ENCODE measurements at places on chromosomes 5 and 9. TPM values are rescaled to one million over a fixed set of nuclear protein-coding genes. Genes with fewer than 3 reads are reported as not detected.

DNA sequence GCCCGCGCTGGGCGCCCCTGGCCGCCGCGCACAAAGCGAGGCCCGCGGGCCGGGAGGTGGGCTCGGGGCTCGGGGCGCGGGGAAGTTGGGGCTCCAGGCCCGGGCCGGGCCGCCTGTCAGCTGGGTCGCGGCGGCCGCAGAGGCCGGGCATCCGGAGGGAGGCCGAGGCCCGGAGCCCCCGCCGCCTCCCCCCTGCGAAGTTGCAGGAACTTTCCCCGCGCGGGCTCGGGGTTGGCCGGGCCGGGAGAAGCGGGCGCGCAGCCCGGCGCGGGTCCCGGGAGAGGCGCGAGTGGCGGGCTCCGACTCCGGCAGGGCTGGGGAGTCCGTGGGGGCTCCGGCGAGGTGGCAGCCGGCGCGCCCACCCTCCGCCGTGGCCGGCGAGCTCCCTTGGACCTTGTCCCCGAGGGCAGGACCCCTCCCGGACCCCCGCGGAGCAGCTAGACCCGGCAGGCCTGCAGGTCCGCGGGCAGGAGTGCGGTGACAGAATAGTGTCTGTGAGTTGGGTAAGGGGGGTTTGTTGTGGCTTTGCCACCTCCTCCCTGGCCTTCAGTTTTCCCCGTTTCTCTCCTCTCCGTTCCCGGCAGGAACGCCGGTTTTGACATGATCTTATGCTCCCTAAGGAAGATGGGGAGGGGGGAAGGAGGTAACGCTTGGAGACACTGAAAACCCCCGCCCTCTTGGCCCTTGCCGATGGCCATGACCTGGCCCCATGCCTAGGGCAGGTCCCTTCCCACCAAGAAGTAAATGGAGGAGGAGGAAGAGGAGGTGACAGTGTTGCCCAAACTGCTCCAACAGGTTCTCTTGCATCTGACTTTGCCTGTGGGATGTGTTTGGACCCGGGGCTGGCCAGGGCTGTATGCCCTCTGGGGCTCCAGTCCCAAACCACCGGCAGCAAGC is 942 bp downstream of the PHF2 start:
- peak; percentile 31 for DNase-seq

DNA sequence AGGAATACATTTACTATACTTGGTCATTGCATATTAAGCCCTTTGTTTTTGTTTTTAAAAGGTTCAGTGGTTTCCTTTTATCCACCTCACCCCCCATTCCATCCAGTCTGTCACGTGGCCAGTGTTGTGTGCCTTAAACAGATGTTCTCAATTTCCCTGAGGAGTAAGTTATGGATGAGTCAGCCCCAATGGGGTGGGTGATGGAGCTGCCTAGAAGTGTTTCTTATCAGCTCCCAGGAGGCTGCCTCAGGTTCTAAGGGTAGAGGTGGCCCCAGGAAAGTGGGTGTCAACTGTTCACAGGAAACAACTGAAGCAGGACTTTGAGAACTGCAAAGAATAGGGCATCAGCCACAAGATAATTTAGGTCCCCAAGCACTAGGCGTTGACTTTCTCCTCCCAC is 41.1 kb downstream of the ACTBL2 start:
- DNase-seq: peak; percentile 97

- DNase-seq: no peak
These were observed 410.9 kb downstream of the BNC2 start for GRCh38 chr9:16459421-16460148.

GRCh38 chr9:129746092-129746777 is 6.6 kb downstream of the PTGES start:
- DNase-seq: no peak

DNA sequence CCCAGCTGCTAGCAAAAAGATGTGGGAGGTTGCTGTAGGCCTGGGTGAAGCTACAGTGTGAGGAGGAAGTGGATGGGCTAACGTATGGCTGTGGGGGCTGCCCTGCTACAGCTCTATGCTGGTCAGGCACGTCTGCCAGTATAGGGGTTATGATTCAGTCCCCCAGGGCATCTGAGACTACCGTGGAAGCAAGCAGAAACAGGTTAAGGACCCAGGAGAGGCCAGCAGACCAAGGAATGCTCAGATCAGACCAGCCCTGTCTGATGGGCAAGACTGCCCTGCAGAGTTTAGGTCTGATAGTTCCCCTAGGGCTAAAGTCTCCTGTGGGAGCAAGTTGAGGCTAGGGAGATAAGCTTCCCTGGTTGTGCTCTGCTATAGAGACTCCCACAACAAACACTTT is 416.1 kb upstream of the CTNND2 start:
- DNase-seq: no peak

GRCh38 chr9:137820161-137820855 is 57.3 kb upstream of the CACNA1B start:
- no peak for DNase-seq

DNA sequence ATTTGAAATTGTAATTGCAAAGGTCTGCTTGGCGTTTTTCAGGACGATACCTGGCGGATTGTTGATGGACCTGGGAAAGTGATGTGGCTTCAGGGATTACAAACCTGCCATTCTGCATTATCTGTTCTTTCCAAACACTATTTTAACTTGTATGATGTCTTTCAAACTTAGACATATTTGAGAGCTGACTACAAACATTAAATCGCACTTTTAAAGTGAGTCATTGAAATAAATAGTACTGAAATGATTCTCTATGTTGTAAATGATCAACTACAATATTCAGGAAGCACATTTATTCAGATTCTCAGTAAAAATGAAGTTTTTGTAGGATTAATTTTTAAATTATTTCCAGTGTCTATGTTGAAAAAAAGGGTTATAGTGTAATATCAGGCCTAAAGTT is 32.3 kb upstream of the TMEM171 start:
- DNase-seq: no peak

GRCh38 chr9:128684065-128684324 is 5.0 kb upstream of the SET start:
- no peak for DNase-seq

GRCh38 chr9:96620832-96621269 is 1.2 kb upstream of the CDC14B start:
- DNase-seq: no peak

DNA sequence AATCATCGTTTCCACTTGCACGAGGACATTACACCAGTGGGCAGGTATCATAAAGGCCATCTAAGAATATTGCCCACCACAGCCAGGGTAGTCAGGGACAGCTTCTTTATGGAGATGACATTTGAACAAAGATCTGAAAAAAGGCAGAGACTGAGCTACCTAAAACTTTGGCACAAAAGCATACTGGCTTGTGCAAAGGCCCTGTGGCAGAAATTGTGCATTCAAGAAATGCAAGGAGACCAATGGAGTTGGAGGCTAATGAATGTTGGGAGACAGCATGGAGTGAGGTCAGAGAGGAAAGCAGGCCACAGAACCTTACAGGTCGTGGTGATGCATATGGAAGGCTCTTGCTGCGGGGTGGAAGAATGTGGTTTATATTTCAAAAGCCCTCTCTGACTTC is 578.5 kb downstream of the BNC2 start:
- DNase-seq: no peak

DNA sequence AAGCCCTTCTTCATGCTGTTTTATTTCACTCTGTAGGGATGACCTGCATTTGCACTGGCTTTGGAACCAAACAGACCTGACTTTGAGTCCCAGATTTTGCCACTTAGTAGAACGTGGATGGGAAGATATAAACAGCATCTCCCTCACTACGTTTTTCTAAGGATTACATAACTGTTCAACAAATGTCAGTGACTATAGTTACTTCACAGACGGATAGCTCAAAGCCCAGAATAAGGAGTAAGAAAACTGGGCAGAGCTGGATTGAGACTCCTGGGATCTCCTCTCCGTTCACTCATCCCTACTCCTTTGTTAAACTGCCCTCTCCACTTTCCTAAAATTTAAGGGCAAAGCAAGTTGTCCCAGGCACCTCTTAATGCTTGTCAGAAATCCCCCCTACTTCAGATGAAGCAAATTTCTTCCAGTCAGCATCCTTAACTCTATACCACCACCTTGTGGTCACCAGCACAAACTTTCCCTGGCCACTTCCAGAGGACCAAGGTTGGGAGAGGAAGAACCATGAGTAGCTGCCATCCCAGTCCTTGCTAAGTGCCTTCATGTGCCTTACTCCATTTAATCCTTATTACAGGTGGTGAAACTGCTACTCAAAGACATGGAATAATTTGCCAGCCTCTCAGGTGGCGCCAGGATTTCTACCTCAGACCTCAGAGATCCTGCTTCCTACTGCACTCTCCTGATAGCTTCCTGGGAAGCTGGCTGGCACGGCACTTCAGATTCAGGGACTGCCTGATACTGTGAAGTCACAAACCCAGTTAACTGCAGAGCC is 38.4 kb downstream of the EGR1 start:
- peak; percentile 72 for DNase-seq

GRCh38 chr5:80797428-80798024 is 142.7 kb upstream of the DHFR start:
- DNase-seq: no peak

DNA sequence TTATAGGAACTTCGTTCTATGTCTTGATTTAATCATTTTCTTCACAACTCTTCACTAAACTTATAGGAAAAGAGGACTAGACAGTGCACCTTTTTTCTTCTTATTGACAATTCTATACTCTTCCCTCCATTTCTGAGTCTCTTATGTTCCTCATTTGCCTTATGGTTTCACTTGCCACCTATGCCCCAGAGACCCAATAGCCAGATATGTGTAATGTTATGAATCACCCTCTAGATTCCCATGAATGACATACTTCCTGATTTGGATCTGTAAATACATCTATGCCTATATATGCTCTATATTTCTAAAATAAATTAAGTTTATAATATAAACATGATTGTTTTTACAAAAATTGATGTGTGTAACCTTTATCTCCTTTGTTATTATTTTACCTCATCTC is 514.1 kb upstream of the MEF2C start:
- no peak for DNase-seq

GRCh38 chr5:100899675-100900074 is 3.4 kb downstream of the ST8SIA4 start:
- DNase-seq: no peak

DNA sequence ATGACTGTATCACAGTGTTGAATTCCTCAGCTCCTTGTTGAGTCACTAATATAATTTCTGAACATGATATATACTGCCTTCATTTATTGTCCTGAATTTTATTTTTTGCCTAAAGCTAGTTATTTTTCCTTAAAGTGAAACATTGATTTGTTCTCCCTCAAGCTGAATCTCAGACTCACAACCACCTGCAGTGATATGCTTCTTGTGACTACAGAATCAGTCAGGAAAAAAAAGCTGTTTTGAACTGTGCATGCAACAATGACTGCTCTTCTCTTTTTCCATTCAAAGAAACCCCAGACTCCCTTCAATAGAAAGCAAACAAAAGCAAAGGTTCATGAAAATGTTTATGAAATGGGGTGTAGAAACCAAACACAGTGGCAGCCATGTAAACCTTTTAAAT is 470.2 kb upstream of the CHD1 start:
- DNase-seq: no peak

GRCh38 chr5:11596185-11596584 is 308.1 kb downstream of the CTNND2 start:
- DNase-seq: no peak

DNA sequence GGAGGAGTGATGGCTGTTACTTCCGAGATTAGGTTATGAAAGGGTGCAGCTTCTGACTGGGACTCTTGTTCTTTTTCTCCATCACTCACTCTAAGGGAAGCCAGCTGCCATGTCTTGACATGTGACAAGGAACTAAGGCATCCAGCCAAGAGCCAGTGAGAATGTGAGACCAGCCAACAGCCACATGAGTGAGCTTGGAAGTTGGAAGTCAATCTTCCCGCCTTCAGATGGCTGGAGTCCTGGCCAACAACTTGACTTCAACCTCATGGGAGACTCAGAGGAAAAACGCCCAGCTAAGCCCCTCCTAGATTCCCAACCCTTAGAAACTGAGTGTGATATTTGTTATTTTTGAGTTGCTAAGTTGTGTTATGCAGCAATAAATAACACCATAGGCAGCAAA is 201.1 kb downstream of the SNX18 start:
- DNase-seq: no peak

GRCh38 chr9:72304538-72304937 is 60.5 kb downstream of the ZFAND5 start:
- DNase-seq: no peak

DNA sequence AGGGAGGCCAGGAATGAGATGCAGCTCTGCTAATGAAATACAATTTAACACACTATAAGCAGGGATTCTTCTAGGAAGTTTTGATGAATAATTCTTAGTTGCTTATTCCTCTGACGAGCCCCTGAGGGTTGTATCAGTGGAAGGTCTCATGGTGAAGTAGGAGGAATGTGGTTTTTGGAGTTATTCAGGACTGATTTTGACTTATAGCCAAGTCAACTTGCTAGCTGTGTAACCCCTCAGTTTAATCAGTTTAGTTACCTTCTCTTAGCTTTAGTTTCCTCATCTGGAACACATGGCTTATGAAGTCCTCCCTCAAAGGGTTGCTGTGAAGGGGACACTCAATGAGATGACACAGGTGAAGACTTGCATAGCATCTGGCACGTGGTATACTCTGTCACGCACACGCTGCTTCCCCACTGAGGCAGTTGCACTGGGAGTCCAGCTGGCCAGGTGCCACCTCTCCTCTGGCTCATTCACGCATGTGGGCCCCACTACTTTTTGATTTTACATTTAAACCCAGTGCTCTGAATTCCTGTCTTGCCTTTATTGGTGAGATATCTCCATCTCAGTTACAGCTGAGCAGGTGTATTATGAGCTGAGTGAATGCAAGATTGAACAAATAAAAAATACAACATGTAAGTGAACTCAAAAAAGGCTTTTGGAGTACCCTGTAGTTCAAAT is 415.0 kb downstream of the ARHGEF28 start:
- DNase-seq: no peak

DNA sequence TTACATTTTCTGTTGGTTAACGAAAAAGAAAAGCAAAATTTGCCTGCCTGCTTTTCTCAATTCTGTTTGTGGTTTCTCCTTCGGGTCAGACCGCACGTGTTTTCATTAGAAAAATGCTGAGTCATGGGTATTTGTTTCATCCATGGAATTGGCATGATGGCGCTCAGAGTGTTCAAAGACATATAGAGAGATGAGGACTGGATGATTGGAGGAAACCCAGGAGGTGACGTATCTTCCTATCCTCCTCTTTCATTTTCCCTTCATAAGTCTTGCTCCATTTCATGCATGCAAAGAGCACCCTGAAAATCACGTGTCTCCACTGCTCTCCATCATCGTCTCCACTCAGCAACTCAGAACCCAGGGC is 353.8 kb upstream of the WWC1 start:
- DNase-seq: no peak

Gene OR1J2
- 0.32 TPM for total RNA-seq

Gene PRELID1
- 122 TPM for total RNA-seq

Gene PLPP6
- total RNA-seq: 8.2 TPM

Gene FOXI1
- not detected for total RNA-seq

Gene CBY3
- not detected for total RNA-seq

Gene GDF9
- not detected for total RNA-seq

Gene PCDHB8
- under 0.01 TPM for total RNA-seq

Gene SOWAHA
- under 0.01 TPM for total RNA-seq

Gene F12
- 0.43 TPM for total RNA-seq

Gene GPX8
- total RNA-seq: 133 TPM

Gene PKD2L2
- not detected for total RNA-seq

Gene PDE6A
- not detected for total RNA-seq

Gene PLCXD3
- total RNA-seq: 0.32 TPM

Data from fibroblast of villous mesenchyme (primary cell).